ENCODE measurements at places on chromosomes 6 and 20.

GRCh38 chr6:56101141-56101553 is 146.2 kb downstream of the COL21A1 start:
- DNase-seq = no peak

DNA sequence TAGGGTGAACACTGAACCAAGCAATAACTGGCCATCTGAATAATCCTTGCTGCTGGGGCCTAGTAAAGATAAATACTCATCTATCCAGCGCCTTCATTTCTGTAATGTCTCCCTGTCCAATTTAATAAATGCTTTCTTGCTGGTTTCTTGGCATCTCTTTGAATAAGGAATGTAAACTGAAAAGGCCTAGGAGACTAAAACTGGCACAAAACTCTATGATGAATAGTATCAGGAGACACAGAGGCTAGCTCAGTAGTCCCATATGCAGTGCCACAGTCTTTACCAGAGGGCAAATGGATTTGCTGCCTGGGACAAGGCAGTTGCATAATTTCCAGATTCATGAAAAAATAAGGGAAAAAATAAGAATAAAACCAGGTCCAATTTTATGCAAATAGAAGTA is 324.4 kb downstream of the CENPW start:
- no peak for DNase-seq

DNA sequence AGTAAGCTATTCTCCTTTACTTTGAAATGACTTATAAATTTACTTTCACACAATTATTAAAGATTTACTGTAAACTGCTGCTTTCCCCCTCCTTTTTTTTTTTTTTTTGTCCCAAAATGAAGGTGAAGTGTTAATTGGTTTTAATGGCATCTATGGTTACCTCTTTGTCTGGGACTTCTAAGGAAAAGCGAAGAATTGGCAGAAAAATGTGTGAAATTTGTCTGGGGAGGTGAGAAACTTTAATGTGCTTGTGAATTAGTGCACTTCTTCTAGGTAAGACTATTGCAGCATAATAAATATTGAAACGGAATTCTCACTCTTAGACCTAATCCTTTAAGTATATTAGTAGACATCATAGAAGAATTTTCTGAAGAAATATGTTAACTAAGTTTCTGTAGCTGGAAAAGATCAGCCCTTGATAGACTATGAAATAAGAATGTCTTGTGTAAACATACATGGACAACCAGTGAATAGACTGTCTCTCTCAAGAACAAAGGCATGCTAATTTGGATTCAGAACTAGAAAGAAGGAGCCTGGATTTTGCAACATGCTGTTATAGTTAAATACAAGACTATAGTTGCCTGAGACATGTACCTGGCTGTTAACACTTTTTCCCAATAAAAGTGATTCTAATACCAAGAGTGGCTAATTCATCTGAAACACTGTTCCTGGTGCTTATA is 23.9 kb downstream of the FLRT3 start:
- no peak for DNase-seq

DNA sequence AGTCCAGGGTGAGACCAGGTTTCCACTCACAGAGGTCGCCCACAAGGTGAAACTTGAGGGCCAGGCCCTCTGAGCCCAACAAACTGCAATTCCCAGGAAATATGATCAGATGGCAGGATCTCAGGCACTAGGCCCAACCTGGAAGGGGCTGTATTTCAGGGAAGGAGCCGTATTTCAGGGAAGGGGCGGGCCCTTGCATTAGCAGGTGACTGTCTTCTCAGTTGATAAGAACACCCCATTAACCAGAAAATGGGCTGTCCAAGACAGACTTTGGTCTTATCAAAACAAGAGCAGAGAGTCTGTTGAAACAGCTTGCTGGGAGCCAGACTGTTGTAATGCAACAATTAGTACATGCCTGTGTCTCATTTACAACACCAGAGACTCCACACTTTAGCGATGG is 10.9 kb upstream of the BNIP5 start:
- DNase-seq = no peak

- no peak for DNase-seq
Observed at GRCh38 chr20:25233016-25233772, 14.7 kb upstream of the PYGB start.

- DNase-seq = no peak
Observed at GRCh38 chr6:72969666-72970065, 255.6 kb downstream of the KHDC1L start.

GRCh38 chr20:49863666-49864065 is 51.0 kb downstream of the SLC9A8 start:
- DNase-seq = no peak

GRCh38 chr6:90940812-90941481 is 354.1 kb upstream of the MAP3K7 start:
- no peak for DNase-seq

DNA sequence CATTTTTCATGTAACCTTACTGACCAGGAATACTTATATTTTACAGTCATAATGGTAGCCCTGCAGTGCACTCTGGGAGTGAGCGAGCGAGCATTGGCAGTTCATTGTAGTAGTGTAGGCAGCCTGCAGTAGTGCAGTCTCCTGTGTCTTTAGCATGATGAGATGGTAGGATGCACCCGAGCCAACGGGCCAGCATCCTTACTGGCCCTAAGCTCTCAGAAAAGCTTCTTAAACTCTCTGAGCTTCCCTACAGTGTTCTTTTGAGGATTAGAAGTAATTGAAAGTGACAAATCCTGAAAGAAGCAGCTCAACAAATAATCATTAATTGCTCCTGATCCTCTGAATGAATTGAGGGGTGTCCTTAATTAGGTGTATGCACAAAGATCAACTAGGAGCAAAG is 20.9 kb downstream of the SLC9A8 start:
- no peak for DNase-seq

DNA sequence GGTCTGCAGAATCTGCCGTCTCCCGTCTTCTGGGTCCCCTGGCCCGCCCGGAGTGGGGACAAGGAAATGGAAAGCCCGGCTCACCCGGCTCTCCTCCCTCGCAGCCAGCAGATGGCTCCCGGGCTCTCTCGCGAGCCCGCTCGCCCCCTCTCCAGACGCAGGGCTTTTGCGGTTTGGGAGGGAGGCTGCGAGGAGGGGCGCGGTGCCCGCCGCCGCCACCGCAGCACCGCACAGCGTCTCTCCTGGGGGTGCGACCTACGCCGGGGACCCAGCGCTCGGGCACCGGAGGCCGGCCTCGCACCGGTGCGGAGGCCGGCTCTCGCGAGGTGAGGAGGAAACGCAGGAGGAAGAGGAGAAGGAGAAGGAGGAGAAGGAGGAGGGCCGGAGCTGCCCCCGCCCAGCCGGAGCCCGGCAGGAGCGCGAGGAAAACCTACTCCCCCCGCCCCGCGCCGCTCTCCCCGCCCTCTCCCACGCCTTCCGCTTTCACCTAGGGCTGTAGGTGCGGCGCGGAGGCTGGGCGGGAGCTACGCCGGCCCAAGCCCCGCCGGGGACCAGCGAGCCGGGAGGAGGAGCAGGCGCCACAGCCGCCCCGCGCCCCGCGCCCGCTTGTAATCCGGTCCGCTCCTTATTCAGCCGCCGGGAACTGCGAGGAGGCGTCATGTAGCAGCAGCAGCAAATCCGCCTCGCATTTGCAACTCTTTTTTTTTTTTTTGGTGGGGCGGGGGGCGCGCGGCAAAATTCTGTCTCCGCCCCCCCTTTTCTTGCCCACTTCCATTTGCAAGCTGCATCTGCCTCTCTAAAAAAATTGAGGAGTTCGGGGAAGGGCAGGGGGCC is at the start of gene CARMIL1:
Gene CARMIL1 (plus strand): TSS at position 461 of the 834 bp plus-strand sequence. CDS start 422 bp downstream, outside the sequence.
- peak; percentile 68 for DNase-seq

DNA sequence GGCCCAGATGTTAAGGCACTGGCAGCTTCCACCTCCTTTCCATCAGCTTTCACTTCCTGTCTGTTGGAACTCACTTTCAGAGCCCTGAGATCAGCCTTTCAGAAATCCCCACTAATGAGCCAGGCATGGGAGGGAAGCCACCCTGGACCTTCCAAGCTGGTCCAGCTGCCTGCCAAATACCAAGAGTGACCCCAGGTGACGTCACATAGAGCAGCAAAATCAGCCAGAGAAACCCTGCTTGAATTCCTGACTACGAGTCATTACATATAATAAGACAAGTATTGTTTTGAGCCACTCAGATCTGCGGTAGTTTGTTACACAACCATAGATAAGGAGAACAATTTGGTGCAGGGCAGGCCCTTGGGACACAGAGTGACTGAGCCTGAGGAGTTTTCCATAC is 556.0 kb upstream of the JAG1 start:
- no peak for DNase-seq

DNA sequence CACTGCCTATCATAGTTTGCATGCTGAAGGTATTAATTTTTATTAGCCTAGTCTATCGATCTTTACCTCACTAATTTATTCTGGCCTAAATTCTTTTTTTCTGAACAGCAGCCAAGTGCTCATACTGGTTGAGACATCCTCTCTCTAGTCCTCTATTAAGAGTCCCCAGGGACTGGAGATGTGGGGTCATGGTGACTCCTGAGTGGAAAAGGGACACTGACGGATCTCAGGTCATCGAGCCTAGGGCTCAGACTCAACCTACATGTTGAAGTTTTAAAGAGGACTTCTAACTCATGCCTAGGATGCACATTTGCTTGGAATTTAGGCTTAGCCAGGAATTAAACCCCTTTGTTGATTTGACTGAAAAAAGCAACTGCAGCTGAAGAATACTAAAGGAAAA is 378.1 kb downstream of the BTBD9 start:
- DNase-seq = no peak

DNA sequence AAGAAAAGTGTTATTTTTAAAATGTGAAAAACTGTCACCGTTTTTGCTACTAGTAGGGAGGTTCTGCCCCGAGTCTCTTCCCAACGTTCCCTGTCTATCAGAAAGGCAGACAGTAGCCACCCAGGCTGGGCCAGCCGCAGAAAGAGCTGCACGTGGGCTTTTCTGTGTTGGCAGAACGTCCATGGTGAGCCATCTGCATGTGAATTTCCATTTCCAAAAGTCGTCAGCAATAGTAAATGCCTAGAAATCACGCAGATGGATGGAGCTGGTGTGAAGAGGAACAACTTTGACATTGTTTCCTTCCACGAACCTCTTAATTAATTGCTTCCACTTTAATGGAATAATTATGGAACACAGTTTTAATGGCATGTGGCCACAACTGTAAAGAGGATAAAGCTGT is 97.5 kb downstream of the FAM120B start:
- DNase-seq = no peak

GRCh38 chr20:18440403-18440802 is 26.4 kb downstream of the DZANK1 start:
- no peak for DNase-seq

DNA sequence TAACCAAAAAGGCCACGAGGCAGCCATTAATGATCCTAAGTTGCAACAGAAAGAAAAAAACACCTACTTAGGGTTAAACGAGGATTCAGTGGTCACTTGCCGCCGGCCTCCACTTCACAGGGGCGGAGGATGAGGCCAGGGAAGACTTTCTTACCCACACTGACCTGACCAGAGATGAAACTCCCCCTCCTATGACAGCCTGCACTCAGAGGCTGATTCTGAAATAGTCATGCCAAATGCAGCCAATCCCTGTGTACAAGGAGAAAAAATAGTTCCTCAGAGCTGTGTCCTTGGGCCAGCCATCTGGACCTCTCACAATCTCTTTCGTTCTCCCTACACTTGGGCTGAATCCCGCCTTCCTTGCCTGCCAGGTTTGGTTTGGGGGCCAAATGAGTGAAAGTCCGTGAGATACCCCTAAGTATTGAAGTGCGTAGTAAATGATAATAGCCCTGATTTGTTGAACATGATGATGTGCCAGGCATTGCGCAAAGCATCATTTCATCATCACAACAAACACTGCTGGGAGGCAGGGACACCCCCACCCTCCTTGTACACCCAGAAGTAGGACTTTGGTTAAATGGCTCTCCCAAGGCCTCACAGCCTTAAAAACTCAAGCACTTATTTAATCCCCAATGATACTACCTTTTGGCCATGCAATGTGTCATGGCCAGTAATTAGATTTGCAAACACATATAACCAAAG is 3.2 kb upstream of the IRF4 start:
- no peak for DNase-seq

- DNase-seq = no peak
Observed at GRCh38 chr20:20808016-20808415, 95.6 kb upstream of the RALGAPA2 start.

DNA sequence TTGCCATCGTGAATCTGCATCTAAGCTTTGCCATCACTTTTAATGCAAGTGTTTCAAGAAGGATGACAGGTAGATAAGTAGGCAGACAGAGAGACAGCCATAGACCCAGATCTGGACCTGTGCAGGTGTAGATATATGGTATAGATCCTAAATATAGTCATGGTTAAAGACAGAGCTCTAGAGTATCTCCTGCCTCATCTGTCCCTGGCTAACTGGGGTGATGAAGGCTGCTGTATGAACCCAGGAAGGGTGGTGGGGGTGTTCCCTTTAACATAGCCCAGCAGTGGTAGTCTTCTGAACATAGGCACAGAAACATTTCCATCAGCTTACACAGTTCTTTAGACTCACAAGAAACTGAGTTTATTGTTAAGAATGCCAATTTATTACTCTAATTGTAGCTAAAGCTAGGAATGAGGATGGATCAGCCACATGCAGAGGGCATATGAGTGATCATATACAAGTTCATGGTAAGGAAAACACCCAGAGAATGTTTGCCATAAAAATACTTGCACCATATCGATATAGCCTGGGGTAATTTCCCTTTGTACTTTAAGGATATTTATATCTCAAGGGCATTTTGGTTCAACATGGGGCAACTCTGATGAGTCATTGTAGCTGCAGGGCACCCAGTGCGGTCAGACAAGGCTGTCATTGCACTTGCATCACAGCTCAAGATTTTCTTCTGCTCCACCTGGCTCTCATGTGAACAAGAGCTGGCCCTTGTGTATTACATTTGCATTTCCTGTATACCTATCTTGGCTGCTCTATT is 587.2 kb downstream of the EPM2A start:
- DNase-seq = no peak

DNA sequence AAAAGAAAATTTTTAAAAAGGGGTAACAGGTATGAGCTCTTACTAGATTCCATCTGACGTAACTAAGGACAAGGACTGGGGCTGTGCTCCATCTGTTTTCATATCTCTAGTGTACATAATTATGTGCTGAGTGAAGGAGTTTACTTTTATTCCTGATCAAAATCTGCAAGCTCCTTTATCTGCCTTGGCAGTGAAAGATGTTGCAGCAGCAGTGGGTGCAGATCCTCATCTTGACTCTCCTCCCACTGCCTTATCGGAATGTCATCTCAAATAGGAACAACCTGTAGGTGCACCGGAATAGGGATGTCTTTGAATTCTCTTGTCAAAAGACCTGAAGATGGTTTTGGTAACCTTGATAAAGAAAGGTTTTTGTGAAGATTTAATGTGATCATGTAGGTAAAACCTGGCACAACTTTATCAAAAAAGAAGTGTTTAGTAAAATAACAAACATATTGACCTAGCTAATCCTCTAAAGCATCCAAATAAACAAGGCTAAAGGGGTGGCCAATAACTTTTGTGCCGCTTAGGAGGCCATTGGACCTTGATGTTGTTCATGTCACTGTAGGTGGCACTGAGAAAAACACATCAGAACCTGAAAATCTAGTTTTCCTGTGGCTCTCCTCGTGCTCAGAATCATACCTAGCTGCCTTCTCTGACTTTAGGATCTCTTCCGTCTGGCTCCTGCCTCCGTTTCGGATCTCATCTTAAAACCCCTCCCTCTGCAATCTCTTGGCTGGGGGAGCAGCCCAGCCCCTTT is 19.0 kb upstream of the SLC16A10 start:
- no peak for DNase-seq

- no peak for DNase-seq
Observed at GRCh38 chr6:118869894-118870589, 23.9 kb upstream of the ASF1A start.

GRCh38 chr6:62445521-62445920 is 159.5 kb upstream of the KHDRBS2 start:
- no peak for DNase-seq

- DNase-seq = no peak
Observed at GRCh38 chr6:107353773-107354382, 105.5 kb downstream of the PDSS2 start.

Data from activated naive CD4-positive, alpha-beta T cell treated with anti-CD3 and anti-CD28 coated beads, Interleukin-2, amount 50 U/mL, for 16 hours (primary cell).